ENCODE measurements at places on chromosomes 12 and 14.
A peak's percentile ranks its signal among the peaks of the same experiment; 100 is the strongest.

GRCh38 chr12:49959685-49960473 lies 1.8 kb upstream of the AQP5 start:
- no peak for DNase-seq

DNA sequence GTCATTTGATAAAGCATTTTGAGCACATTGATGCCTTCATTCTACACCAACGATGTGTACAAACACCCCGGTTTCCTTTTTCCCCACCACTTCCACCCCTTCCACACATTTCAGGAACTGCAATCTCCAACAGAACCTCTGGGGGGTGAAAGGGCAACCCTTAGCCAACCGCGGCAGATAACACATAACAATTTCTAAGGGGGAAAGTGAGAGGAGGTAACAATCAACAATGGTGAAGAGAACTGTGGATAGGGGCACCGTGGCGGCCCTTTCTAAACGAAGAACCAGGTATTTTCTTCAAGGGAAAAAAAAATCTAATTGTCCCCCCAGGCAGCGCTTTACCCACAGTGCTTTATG lies 1.1 kb downstream of the KITLG start:
- DNase-seq: peak; percentile 51

- DNase-seq: no peak
Measured at GRCh38 chr12:98238515-98239130, 276.8 kb upstream of the TMPO start.

- DNase-seq: no peak
Measured at GRCh38 chr14:53218161-53218560, 65.0 kb upstream of the DDHD1 start.

DNA sequence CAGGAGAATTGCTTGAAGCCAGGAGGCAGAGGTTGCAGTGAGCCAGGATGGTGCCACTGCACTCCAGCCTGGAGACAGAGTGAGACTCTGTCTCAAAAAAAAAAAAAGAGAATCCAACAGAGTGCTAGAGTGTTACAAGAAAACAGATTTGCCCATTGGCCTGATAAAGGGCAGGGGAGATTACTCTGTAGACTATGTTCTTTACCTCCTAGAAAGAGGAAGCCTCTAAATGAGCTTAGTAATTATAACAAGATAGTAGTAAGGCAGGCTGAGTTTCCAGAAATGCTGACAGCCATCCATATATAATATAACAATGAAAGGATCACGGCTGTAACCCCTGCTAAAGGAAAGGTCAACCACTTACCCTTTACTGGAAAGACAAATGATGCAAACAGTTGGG lies 24.4 kb downstream of the AK7 start:
- DNase-seq: no peak

DNA sequence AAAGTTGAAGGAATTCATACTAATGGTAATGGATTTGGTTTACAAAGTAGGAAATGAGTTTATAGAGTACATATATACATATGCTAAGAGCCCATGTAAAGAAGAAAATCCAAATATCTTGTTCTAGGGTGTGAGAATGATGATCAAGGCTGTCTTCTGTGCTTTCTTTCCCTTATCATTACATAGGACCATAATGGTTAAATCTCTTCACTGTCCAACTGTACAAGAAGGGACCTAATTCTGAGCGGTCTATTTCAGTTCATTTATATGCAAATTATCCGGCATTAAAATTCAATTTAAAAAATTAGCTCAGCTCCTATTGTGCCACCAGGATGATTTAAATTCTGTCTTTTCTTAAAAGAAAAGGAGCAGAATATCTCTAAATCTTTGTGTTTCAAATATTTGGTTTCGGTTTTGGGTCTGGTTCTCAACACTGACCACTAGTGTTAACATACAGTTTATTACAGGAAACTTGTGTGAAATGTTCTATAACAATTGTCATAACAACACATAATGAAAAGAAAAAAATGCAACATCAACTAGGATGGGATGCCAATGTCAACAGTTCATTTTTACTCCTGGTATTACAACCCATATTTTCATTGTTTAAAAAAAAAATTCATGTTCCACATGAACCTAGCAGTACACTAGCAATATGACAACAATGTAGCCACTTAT lies 16.8 kb downstream of the OR4K1 start:
- DNase-seq: no peak

- DNase-seq: no peak
Measured at GRCh38 chr14:97594306-97594705, 797.1 kb downstream of the VRK1 start.

DNA sequence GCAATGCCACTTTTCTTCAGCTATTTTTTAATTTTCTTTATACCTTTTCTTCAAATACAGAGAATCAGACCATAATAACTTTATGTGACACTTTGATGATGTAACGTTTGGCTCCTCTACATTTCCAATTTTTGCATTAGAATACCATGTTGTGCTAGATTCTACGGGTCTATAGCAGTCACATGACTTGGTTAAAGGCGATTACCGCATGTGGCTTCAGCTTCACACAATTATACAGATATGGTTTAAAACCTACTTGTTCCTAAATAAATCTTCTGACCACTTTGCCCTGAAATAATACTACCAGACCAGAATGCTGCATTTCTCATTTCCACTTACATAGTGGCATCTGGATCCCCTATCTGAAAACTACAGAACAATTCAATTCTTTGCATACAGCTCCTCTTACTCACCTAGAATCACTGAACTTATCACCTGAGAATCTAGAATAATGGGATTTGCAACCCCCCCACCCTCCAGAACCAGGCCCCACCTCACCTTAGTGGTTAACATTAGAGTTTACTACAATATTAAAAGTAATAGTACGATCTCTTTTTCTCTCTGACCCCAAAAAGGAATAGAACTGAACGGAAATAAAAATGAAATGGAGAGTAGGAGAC lies 1.3 kb downstream of the MAX start:
- no peak for DNase-seq

- no peak for DNase-seq
Measured at GRCh38 chr12:65941388-65941787, 117.1 kb downstream of the HMGA2 start.
